M059J (cell line): ENCODE measurements at places on chromosomes 11 and 22. TPM values are rescaled to one million over a fixed set of nuclear protein-coding genes. Genes with fewer than 3 reads are reported as not detected.

The APOL5 gene
- total RNA-seq, result not detected in 2 replicates

The SLC22A6 gene
- not detected in 2 replicates for total RNA-seq

The PATE2 gene
- total RNA-seq, result not detected in 2 replicates

The SLC22A8 gene
- total RNA-seq, result not detected in 2 replicates

The RIMBP3B gene
- 0.02 and 0.57 TPM in 2 replicates for total RNA-seq

The ELFN2 gene
- 0.76 and 3.1 TPM in 2 replicates for total RNA-seq

The OR2AG1 gene
- not detected in 2 replicates for total RNA-seq

The ELP4 gene
- 60.0 and 93.0 TPM in 2 replicates for total RNA-seq

The FXYD2 gene
- not detected in 2 replicates for total RNA-seq

The VSTM5 gene
- not detected in 2 replicates for total RNA-seq

The SOX10 gene
- not detected in 2 replicates for total RNA-seq

The APOA4 gene
- not detected in 2 replicates for total RNA-seq

The EEF1G gene
- 940 and 974 TPM in 2 replicates for total RNA-seq

The TMEM86A gene
- 0.94 and 1.1 TPM in 2 replicates for total RNA-seq

The NCF4 gene
- not detected in 2 replicates for total RNA-seq

The FIBP gene
- total RNA-seq, result 149 and 165 TPM in 2 replicates

The GUCY1A2 gene
- total RNA-seq, result 0.39 and 1.1 TPM in 2 replicates

The ANKK1 gene
- not detected in 2 replicates for total RNA-seq

The TSSK2 gene
- not detected in 2 replicates for total RNA-seq

The C1QTNF4 gene
- total RNA-seq, result 0.10 TPM in 1 of 2 replicates, not detected in the other

The DMC1 gene
- total RNA-seq, result 0.10 TPM in 1 of 2 replicates, not detected in the other
